CD8-positive, alpha-beta memory T cell (primary cell): ENCODE measurements at places on chromosomes 11 and 22. TPM values are rescaled to one million over a fixed set of nuclear protein-coding genes. Genes with fewer than 3 reads are reported as not detected.

ANO1 gene
- total RNA-seq, result not detected

B4GAT1 gene
- total RNA-seq, result 13.0 TPM

CECR2 gene
- not detected for total RNA-seq

GLYATL2 gene
- not detected for total RNA-seq

CERK gene
- 64.5 TPM for total RNA-seq

PPP6R3 gene
- total RNA-seq, result 119 TPM

PDGFD gene
- total RNA-seq, result 0.29 TPM

TPH1 gene
- 0.20 TPM for total RNA-seq

DNA sequence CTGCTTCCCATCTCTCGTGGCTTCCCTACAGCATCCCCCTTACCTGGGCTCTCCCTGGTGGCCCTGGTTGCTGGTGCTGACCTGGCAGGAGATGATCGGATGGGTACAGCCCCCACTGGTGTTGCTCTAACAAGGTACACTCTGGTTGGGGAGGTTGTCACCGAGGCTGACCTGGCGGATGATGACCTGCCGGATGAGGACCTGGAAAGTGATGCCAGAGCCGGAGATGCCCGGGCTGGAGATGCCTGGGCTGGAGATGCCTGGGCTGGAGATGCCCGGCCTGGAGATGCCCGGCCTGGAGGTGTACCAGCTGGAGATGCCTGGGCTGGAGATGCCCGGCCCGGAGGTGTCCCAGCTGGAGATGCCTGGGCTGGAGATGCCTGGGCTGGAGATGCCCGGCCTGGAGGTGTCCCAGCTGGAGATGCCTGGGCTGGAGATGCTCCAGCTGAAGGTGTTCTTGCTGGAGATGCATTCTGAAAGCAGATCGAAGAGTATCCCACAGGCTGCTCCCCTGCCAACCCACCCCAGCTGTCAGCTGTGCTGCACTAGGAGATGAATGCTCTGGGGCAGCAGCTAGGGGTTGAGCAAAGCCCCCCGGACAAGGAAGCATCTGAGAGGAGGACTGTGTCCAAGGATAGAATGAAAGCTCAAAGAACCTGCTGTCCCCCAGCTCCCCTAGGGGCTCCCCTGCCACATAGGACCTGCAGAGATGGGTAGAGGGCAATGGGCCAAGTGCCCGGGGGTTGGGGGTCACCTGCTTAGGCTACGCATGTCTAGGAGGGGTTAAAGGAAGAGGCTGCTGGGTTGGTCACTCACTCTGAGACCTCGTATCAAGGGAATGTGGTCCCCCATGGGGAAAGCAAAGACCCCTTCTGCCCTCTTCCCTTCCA, 10.6 kb downstream of the TMPRSS13 start:
- DNase-seq, result peak; percentile 14

GRCh38 chr11:64976651-64977050, 4.7 kb upstream of the MAJIN start:
- DNase-seq, result no peak

GRCh38 chr11:133153031-133153430, 379.3 kb downstream of the OPCML start:
- DNase-seq, result no peak

GRCh38 chr22:49688516-49689254, 139.0 kb downstream of the BRD1 start:
- no peak for DNase-seq

- DNase-seq, result no peak
Observed at GRCh38 chr11:69339041-69339733, 45.2 kb downstream of the MYEOV start.

DNA sequence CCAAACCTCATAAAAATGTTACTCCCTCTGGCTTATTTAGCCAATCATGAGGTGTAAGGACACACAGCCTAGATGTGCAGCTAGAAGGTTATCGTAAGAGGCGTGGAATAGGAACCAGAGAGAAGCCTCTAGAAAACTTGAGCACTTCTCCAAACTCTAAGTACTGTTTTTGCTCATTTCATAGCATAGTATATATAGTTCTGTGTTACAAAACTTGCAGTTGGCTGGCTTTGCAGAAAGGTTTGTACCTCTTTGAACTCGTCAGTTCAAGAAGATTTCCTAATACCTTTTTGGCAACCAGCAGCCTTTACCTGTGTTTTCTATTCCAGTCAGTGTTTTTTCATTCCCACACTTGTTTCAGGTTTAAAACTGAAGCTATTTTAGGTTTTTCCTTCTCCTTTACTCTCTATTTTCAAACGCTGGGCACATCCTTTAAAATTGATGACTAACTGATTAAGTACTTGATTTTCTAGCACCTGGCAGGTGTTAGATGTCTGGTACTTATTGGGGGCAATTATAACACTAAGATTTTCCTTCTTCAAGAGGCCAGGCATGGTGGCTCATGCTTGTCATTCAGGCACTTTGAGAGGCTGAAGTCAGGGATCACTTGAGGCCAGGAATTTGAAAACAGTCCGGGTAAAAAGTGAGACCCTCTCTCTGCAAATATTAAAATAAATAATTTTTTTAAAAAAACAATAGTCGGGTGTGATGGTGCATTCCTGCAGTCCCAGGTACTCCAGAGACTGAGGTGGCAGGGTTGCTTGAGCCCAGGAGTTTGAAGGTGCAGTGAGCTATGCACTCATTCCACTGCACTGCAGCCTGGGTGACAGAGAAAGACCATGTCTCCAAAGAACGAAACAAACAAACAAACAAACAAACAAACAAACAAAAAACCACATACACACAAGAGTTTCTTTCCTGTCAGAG, 125.2 kb downstream of the LRRC4C start:
- no peak for DNase-seq

DNA sequence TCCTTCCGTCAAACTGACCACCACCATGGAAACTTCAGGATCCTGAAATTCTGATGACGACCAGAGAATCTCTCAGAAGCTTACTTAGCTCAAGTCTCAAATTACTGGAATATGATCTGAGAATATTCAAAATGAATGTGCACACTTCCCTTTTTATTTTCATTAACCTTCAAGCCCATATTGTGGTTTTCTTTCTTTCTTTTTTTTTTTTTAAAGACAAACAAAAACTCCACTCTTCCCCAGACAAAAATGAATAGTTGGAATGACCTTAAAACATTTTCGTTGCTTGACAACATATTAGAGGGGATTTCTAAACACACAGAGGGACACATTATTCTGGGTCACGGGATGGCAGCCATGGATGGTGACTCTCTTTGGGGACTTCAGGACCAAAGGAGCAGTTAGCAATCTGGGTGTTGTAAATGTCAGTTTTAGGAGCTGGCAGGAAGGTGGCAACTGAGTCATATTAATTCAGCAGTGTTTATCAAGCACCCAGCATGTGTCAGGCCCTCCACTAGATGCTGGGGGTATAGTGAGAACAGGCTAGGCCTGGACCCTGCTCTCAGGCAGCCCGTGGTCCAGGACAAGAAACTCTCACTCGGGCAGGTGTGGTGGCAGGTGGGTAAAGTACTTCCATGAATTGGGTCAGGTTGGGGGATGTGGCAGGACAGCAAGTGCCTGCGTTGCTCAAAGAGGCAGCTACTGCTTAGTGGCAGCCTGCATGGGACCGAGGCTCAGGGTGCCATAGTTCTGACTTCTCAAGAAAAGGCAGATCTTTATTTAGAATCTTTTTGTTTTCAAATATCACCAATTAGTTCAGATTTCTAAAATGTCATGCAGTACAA, 126.1 kb downstream of the HIPK3 start:
- no peak for DNase-seq

- no peak for DNase-seq
Observed at GRCh38 chr11:2699185-2699530, 636 bp downstream of the KCNQ1OT1 start.

DNA sequence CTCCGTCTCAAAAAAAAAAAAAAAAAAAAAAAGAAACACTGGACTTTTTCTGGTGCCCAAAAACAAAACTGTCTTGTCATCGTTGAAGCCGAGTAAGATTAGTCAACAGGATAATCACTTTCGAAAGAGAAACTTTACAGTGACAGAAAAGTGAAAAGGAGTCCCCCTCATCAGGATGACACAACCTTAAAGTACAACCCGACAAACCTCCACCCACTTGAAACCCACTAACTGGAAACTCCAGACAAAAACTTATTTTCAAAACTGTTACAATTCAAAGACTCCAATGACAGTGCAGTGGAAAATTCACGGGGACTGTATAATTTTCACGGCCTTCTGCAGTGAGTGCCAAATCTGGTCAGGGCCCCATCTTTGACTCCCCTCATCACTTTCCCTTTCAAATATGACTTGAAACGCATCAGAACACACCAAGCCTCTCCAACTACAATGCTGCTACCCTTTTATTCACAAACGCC, 1.3 kb downstream of the DENND5A start:
- DNase-seq, result peak; percentile 53

DNA sequence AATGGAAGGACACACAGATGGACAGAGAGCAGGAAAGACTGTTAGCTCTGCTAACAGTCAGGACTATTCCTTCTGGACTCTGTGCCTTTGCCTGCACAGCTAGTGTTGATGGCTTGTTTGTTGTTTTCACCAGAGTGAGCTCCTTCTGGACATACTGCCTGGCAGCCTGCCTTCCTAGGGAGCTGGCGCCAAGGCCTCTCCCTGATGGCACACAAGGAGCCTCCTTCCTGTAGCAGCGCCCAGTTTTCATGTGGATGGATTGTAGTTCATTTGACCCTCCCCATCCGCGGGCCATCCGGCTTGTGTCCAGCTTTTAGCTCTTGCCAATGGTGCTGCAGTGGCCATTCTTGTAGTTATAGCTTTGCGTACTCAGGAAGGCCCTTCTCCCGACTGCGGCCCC, 16.6 kb upstream of the BCR start:
- no peak for DNase-seq

DNA sequence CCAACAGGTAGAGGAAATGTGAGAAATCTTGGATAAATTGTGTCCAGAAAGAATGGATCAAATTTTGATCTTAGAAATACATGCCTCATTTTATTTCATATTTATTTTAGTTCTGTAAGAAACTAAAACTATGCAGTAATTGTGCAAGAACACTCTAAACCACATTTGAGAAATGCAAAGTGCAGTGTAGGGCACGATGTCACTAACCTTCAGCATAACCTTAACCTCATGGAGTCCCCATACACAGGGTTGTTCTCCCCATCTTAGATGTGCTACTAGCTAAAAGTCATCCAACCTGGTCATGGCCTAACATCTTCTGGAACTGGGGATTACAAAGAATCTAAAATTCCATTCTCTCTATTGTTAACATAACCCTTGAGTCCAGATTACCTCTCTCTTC, 48.4 kb upstream of the ARHGAP42 start:
- no peak for DNase-seq

GRCh38 chr11:27861706-27862430, 161.6 kb upstream of the BDNF start:
- DNase-seq, result no peak

- no peak for DNase-seq
Observed at GRCh38 chr11:35324981-35325380, 94.4 kb downstream of the SLC1A2 start.

DNA sequence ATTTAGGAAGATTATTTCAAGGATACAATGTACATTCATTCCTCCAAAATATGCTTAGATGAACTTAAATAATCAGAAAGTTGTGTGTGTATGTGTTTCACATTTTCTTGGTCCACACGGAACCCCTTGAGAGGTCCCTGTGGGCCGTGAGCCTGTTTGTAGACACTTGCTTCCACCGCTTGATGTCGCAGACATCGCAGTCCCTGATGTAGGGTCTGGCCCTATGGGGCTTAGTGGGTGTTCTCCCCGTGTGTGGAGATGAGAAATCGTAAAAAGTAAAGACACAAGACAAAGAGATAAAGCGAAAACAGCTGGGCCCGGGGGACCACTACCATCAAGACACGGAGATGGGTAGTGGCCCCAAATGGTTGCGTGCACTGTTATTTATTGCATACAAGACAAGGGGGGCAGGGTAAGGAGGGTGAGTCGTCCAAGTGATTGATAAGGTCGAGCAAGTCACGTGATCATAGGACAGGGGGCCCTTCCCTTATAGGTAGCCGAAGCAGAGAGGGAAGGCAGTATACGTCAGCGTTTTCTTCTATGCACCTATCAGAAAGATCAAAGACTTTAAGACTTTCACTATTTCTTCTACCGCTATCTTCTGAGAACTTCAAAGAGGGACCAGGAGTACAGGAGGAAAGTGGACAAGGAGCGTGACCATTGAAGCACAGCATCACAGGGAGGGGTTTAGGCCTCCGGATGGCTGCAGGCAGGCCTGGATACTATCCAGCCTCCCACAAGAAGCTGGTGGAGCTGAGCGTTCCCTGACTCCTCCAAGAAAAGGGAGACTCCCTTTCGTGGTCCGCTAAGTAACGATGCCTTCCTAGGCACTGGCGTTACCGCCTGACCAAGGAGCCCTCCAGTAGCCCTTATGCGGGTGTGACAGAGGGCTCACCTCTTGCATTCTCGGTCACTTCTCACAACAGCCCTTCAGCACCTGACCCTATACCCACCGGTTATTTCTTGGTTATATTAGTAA, 1.2 kb upstream of the APOBEC3C start:
- no peak for DNase-seq

- no peak for DNase-seq
Observed at GRCh38 chr11:69052343-69053168, 3.8 kb downstream of the TPCN2 start.

- DNase-seq, result no peak
Observed at GRCh38 chr22:29838599-29838956, 504 bp upstream of the ASCC2 start.

DNA sequence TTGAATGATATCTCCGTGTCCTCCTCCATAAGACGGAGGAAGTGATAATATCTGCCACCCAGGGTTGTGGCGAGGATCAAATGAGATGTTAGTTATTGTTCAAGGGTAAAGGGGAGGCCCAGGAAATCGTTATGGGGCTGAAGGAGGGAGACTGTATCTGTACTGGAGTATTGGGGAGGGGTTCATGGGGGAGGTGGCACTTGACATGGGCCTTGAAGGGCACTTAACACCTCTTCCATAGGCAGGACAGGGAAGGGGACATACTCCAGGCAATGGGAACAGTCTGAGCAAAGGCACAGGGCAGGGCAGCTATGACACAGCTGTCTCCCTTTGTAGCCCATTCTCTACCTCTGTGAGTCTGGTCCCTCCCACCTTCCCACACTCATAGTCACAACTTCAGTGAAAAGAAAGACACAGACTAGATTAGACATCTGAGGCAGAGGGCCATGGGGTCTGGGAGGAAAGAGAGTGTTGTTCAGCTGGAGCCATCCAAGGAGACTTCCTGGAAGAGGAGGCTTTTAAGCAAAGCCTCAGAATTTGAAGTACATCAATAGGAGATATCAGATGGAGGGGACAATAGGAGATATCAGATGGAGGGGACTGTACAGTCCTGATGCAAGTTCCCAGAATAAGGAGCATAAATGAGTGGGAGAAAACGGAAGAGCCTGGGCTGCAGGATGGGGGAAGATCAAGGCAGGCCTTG, 15.8 kb upstream of the DGKZ start:
- no peak for DNase-seq

- DNase-seq, result no peak
Observed at GRCh38 chr11:91587131-91587530, 637.5 kb upstream of the FAT3 start.

GRCh38 chr11:117290809-117291396, at the start of gene BACE1-AS:
BACE1-AS (plus strand) TSS chr11:117291346.
- no peak for DNase-seq

GRCh38 chr11:72441752-72442207, 7.4 kb upstream of the CLPB start:
- DNase-seq, result no peak

GRCh38 chr11:88292171-88292843, 45.2 kb downstream of the CTSC start:
- DNase-seq, result no peak
